ENCODE measurements at places on chromosomes 6 and 20. TPM values are rescaled to one million over a fixed set of nuclear protein-coding genes. Genes with fewer than 3 reads are reported as not detected.

GRCh38 chr6:79084693-79085092 is 6.6 kb upstream of the PHIP start:
- H3K4me3 ChIP-seq = no peak overlapping the region
- peaks cover 1% of the 10 kb centered on the region for H3K4me1 ChIP-seq
- H3K27ac ChIP-seq = no peak overlapping the region
- DNase-seq = no peak
- H3K36me3 ChIP-seq = no peaks in the 10 kb centered on the region
- peaks cover 23% of the 10 kb centered on the region for H3K27me3 ChIP-seq

DNA sequence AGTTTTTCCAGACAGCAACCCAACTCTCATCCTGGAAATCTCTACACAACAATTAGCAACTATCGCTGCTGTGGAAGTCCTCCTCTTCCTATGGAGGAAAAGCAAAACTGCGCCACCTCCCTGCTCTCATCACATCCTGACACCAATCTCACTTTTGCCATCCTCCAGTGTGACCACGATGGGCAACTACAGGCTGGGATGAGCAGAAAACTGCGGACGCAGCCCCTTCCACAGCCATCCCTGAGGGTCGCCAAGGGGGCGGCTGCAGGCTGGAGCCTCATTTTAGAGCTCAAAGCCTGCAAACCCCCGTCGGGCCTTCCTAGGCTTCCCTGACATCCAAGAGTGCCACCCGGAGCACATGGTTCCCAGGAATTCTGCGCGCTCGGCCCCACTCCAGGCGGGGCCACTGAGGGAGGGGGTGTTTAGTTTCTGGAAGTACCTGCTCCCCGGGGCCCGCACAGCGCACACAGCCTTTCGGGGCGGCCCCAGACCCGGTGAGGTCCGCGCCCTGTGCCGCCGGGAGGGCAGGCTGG is 1.2 kb downstream of the TCFL5 start:
- no peak overlapping the region for H3K27ac ChIP-seq
- DNase-seq = no peak
- H3K4me3 ChIP-seq = peak overlapping the region; percentile 69
- no peaks in the 10 kb centered on the region for H3K27me3 ChIP-seq
- peaks cover 19% of the 10 kb centered on the region for H3K4me1 ChIP-seq

DNA sequence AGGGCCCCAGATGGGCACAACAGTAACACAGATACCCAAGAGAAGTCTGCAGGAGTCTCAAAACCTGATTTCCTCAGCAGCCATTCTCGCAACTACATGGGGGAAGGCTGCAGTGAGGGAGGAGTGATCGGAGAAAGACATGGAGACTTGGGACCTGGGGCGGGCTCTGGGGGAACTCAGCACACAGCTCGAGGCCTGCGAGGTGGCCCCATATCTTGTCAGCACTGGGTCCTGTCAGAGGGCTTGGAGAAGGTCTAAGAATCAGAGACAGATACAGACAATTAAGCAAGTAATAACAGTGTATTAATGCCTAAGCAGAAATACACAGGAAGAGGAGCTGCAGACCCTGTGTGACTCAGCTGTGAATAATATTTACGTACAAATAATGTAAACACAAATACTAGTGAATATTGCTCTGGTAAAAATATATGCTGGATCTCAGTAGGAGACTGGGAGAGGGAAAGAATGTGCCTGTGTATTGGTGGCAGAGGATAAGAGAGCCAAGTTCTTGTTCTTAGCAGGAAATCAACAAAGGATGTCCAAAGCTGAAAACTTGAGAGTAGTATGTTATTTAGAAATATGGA is 336.2 kb downstream of the ZFAND3 start:
- DNase-seq = no peak
- no peaks in the 10 kb centered on the region for H3K27me3 ChIP-seq
- peaks cover 4% of the 10 kb centered on the region for H3K36me3 ChIP-seq
- no peak overlapping the region for H3K4me3 ChIP-seq

HRH3 gene
- total RNA-seq = not detected

- no peaks in the 10 kb centered on the region for H3K36me3 ChIP-seq
- H3K4me3 ChIP-seq = no peak overlapping the region
- DNase-seq = no peak
- H3K27me3 ChIP-seq = peaks cover 4% of the 10 kb centered on the region
- peaks cover 19% of the 10 kb centered on the region for H3K4me1 ChIP-seq
- H3K27ac ChIP-seq = no peak overlapping the region
These were observed 121.2 kb downstream of the PXDC1 start for GRCh38 chr6:3630258-3630835.

ANKRD66 gene
- total RNA-seq = not detected

PHACTR1 gene
- 0.11 TPM for total RNA-seq

FAM209B gene
- 1.0 TPM for total RNA-seq

DNA sequence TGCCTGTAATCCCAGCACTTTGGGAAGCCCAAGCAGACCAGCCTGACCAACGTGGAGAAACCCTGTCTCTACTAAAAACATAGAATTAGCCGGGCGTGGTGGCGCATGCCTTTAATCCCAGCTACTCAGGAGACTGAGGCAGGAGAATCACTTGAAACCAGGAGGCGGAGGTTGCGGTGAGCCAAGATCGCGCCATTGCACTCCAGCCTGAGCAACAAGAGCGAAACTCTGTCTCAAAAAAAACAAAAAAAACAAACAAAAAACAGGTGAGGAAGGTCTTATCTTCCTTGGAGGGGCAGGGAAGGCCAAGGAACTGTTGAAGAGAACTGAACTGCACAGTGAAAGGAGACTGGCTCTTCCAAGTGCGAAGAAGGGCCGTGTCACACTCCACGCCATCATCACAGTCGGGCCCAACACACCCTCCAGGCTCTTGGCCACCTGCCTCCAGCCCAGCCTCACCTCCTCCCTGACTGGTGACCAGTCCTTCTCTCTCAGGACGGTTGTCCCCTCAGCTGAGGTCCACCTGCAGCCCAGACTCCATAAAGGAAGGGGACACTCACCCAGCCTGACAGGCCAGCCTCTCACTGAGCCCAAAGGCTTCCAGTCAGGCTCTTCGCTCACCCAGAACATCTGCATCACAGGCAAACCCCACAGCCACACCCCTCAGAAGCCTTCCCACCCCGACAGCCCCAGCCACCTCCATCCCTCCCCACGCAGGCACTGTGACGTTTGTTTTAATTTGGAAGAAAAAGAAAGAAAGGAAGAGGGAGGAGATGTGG is 4.1 kb downstream of the ZC3H12D start:
- peak; percentile 36 for DNase-seq
- H3K27ac ChIP-seq = peak overlapping the region; percentile 99
- peak overlapping the region; percentile 85 for H3K4me3 ChIP-seq
- H3K36me3 ChIP-seq = peaks cover 54% of the 10 kb centered on the region
- H3K4me1 ChIP-seq = peaks cover 68% of the 10 kb centered on the region

PPIL6 gene
- total RNA-seq = 0.27 TPM

GRCh38 chr6:169666441-169666840 is 35.4 kb downstream of the WDR27 start:
- H3K27ac ChIP-seq = no peak overlapping the region
- H3K36me3 ChIP-seq = peaks cover 43% of the 10 kb centered on the region
- no peak overlapping the region for H3K4me3 ChIP-seq
- H3K27me3 ChIP-seq = no peaks in the 10 kb centered on the region

- no peaks in the 10 kb centered on the region for H3K4me1 ChIP-seq
- DNase-seq = no peak
- peaks cover 12% of the 10 kb centered on the region for H3K27me3 ChIP-seq
These were observed 128.0 kb downstream of the RIN2 start for GRCh38 chr20:19885939-19886660.

LZTS3 gene
- 1.4 TPM for total RNA-seq

GRCh38 chr20:14991023-14991422 is 653.6 kb upstream of the FLRT3 start:
- H3K36me3 ChIP-seq = no peaks in the 10 kb centered on the region
- H3K4me3 ChIP-seq = no peak overlapping the region
- no peaks in the 10 kb centered on the region for H3K4me1 ChIP-seq
- H3K27ac ChIP-seq = no peak overlapping the region
- DNase-seq = no peak
- H3K27me3 ChIP-seq = no peaks in the 10 kb centered on the region

DNA sequence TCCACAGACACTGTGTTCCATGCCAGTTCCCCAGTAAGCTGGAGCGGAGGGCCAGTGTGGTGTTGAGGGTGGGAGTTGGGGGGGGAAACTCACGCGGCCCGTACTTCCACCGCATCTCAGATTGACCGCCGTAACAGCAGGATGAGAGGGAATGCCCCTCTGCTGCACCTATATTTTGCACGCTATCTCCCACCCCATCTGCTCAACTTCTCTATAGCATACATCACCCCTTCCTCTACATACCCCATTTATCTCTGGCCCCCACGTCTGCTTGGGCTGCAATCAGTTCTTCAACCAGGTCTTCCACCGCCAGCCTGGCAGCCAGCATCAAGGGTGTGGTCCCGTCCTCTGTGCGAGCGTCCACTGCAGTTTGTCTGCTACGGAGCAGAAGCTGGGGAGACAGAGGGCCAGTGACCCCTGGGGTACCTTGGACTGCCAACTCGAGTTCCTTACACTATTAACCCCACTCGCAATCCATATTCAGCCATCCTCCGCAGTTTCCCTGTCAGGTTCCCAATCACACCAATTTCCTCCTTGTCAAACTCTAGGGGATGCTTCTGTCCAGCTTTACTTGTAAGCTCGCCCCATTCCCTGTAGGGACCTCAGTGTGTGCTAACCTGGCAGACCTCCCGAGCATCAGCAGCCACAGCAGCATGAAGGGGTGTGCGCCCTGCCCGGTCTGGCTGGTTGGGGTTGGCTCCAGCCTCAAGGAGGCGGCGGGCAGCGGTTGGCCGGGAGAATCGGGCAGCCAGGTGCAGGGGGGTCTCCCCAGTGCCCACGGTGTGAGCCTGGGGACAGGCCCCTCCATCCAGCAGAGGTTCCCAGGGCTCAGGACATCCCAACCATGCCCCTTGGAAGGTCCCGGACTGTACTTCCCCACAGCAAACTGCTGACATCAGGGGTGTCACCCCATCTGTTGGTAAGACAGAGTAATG is 4.5 kb upstream of the GPSM3 start:
- no peaks in the 10 kb centered on the region for H3K36me3 ChIP-seq
- H3K27ac ChIP-seq = peak overlapping the region; percentile 100
- H3K4me1 ChIP-seq = peaks cover 22% of the 10 kb centered on the region
- no peak for DNase-seq

- H3K27me3 ChIP-seq = peaks cover 16% of the 10 kb centered on the region
- DNase-seq = no peak
- no peak overlapping the region for H3K27ac ChIP-seq
- no peak overlapping the region for H3K4me3 ChIP-seq
- peaks cover 10% of the 10 kb centered on the region for H3K4me1 ChIP-seq
These were observed 77.2 kb downstream of the KIF13A start for GRCh38 chr6:17910189-17910588.

DNA sequence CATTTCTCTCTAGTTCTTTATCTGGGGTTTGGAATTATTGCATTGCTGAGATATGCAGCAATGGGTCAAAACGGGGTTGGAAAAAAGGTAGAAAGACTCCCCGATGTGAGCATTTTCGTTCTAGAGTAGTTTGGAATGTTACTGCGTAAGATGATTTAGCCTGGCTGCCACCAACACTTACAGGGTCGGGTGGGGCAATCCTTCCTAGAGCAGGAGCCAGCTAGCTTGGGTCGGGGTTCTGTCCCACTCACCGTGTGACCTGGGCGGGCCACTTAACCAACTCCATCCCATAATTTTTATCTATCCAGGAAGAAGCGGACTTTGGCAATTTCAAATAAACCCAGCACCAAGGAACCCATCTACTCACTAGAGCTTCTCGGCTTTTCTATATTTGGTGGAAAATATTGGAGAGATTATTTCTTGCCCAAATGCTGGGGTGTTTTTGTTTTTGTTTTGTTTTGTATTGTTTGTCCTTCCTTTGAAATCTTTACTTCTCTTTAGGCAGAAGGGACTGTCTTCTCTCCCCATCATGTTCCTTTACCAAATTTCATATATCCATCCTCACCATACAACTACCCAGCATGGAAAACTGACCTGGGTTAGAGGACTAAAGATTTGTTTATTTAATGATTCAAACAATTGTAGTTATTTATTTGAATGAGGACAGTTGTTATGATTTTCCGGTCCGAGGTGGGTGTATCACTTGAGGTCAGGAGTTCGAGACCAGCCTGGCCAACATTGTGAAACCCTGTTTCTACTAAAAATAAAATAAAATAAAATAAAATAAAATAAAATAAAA is 72.4 kb downstream of the GPX5 start:
- no peak overlapping the region for H3K27ac ChIP-seq
- DNase-seq = no peak
- no peaks in the 10 kb centered on the region for H3K36me3 ChIP-seq
- peaks cover 2% of the 10 kb centered on the region for H3K4me1 ChIP-seq
- peaks cover 37% of the 10 kb centered on the region for H3K27me3 ChIP-seq

DNA sequence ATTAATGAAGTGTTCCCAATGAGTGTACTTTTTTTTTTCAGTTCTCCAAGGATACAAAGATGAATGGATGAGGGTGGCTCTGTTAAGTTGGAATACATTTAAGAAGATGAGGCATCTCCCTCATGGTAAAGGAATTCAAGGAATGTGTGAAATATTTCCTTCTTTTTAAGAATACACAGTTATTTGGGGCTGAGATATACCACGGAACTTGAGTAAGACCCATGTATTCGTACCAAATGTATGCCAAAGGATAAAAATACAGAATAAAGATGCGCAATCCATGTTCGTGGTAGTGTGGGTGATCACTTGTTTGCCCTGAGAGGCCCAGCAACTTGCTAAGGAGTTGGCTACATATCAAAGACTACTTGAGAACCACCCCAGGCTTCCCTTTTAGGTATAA is 164.2 kb upstream of the TCF21 start:
- H3K4me1 ChIP-seq = no peaks in the 10 kb centered on the region
- H3K27ac ChIP-seq = no peak overlapping the region
- H3K4me3 ChIP-seq = no peak overlapping the region
- DNase-seq = no peak
- no peaks in the 10 kb centered on the region for H3K36me3 ChIP-seq

DNA sequence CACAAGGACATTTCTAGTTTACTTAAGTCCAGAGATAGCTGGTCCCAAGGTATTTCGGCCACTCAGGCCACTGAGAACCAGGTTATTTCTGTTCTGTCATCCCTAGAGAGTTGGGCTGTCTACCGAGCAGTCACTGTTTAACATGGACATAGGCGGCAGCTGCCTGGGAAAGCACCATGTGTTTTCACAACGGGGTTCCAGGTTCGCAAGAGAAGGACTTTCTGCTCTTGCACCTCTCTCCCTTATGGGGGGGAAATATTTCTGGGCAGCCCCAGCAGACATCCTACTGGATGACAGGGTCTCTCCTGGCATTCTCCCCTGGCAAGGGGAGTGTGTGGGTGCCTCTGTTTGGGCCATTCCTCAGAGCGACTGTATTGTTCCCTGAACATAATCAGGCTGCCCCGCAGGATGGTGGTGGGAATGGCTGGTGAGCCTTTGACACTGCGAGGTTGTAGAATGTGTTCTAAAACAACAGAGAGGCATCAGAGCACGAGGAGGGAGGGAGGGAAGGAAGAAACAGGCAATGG is 64.4 kb upstream of the DUSP22 start:
- H3K27ac ChIP-seq = no peak overlapping the region
- peaks cover 1% of the 10 kb centered on the region for H3K27me3 ChIP-seq
- H3K36me3 ChIP-seq = no peaks in the 10 kb centered on the region
- no peak overlapping the region for H3K4me3 ChIP-seq
- no peak for DNase-seq
- H3K4me1 ChIP-seq = peaks cover 75% of the 10 kb centered on the region

GRCh38 chr20:3157817-3158216 is 1.8 kb downstream of the FASTKD5 start:
- H3K36me3 ChIP-seq = peaks cover 22% of the 10 kb centered on the region
- H3K27ac ChIP-seq = peak overlapping the region; percentile 88
- peaks cover 43% of the 10 kb centered on the region for H3K4me1 ChIP-seq
- H3K4me3 ChIP-seq = peak overlapping the region; percentile 94
- H3K27me3 ChIP-seq = no peaks in the 10 kb centered on the region
- DNase-seq = no peak
